ENCODE measurements at places on chromosomes 7 and 10. TPM values are rescaled to one million over a fixed set of nuclear protein-coding genes. Genes with fewer than 3 reads are reported as not detected.

EGR2 gene
- 2.3 TPM for total RNA-seq

DNA sequence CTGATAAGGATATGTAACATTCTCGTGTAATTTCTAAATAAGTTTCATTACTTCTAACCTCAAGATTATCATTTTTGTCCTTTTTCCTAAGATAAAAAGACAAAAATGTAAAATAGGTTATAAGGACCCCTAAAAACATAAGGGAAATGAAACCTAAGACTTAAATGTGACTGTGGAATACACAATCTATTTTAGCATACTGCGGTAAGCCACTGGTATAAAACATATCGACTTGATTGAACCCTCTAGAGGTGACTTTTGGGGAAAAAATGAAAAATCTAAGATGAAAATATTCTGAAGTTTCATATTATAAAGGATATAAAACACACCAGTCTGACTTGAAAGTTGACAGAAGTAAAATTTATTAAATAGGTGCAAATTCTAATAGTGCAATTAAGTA, 1.9 kb downstream of the NAMPT start:
- no peak for DNase-seq

DNA sequence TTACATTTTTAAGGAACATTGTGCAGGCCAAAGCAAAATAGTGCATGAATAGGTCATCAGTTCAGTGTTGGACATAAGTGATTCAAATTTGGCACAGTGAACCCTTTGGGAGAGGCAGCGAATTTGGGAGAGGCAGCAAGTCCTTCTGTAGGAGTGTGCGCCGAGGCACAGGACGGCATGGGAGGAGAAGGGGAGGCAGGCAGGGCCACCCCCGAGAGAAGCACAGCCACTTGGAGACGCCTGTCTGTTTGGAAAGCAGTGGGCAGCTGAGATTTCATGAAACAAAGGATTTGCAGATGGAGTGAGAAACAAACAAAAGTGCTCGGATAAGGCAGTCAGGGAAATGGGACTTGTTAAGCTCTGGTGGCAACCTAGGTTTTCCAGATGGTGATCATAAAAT, 30.6 kb downstream of the VIPR2 start:
- no peak for DNase-seq

DNA sequence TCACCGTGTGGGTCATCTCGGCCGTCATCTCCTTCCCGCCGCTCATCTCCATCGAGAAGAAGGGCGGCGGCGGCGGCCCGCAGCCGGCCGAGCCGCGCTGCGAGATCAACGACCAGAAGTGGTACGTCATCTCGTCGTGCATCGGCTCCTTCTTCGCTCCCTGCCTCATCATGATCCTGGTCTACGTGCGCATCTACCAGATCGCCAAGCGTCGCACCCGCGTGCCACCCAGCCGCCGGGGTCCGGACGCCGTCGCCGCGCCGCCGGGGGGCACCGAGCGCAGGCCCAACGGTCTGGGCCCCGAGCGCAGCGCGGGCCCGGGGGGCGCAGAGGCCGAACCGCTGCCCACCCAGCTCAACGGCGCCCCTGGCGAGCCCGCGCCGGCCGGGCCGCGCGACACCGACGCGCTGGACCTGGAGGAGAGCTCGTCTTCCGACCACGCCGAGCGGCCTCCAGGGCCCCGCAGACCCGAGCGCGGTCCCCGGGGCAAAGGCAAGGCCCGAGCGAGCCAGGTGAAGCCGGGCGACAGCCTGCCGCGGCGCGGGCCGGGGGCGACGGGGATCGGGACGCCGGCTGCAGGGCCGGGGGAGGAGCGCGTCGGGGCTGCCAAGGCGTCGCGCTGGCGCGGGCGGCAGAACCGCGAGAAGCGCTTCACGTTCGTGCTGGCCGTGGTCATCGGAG, 1.8 kb downstream of the ADRA2A start:
- DNase-seq = no peak

ASB15 gene
- 0.11 TPM for total RNA-seq

DNA sequence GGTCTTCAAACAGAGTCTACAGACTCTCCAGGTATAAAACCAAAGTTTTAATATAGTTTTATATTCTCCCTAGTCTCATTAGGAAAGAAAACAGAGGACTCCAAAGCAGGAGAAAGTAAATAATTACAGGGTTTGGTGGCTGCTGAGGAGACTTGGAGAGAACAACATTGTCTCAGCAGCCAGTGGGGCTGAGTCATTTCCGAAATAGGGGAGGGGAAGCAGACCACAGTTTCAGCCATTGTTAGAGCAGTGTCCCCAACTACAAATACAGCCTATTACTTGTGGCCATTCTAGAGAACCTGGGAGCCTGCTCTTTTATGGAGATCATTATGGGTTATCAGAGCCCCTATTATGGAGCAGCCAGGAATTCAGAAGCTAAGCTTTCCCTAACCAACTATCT, 44.2 kb upstream of the A1CF start:
- DNase-seq = no peak

DNA sequence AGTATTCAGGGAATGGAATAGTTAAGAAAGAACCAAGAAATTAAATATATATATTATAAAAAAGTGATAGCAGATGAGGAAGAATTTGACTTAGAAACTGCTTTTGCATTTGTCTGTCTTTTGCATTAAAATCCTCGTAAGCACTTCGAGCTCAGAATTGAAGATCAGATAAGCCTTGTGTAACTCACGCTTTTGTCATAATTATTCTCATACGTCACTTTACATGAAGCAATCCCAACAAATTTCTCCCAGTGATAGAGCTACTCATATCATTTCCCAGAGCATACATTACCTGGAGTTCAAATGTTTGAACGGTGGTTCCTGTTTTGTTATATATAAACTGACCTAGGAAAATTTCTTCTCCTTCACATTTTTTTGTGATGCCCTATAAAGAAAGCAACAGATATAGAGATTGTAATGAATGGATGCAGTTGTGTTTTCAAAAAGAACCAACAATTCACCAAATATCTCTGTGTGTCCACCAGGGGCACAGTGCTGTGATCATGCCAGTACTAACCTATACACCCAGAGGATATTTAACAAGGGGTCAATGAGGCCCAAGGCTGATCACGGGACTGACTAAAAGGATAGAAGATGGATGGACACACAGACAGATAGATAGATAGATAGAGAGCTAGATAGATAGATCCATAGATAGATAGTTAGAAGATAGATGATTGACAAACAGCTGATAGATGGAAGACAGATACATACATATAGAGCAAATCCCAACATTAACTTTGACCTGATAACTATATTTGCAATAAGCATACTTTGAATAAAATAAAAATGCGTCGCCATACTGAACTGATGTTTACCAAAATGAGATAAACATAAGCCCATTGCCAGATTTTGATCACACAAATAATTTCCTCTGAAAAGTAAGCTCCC, 9.3 kb upstream of the HUS1 start:
- no peak for DNase-seq

- no peak for DNase-seq
Observed at GRCh38 chr7:131031099-131031868, 296.4 kb upstream of the MKLN1 start.

DNA sequence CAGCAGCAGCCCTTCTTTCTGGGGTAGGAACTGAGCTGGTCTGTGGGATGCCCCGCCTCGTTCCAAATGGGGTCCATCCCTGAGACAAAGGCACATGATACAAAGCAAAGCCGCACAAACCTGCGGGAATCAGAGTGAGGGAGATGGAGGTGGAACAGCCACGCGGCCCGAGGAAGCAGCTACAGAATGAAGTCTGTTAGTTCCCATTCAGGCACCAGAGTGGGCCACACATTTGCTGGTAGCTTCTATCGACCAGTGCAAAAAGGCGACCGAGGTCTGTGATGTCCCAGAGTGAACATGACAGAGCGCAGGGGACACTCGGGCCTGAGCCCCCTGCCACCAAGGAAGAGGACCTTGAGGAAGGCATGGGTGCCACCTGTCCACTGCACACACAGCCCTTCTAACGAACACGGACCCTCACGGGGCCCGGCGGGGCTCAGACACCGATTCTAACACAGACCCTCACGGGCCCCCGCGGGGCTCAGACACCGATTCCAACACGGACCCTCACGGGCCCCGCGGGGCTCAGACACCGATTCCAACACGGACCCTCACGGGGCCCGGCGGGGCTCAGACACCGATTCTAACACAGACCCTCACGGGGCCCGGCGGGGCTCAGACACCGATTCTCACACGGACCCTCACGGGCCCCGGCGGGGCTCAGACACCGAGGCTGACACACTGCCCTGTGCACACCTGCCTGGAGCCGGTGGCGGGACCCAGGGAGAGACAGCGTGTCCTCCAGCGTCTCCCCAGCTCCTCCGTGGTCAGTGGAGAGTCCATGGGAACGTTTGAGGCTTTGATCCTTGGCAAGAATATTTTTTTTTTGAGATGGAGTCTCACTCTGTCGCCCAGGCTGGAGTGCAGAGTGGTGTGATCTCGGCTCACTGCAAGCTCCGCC, 32.8 kb upstream of the FAM20C start:
- no peak for DNase-seq

ANXA8L1 gene
- 9.1 TPM for total RNA-seq

DNA sequence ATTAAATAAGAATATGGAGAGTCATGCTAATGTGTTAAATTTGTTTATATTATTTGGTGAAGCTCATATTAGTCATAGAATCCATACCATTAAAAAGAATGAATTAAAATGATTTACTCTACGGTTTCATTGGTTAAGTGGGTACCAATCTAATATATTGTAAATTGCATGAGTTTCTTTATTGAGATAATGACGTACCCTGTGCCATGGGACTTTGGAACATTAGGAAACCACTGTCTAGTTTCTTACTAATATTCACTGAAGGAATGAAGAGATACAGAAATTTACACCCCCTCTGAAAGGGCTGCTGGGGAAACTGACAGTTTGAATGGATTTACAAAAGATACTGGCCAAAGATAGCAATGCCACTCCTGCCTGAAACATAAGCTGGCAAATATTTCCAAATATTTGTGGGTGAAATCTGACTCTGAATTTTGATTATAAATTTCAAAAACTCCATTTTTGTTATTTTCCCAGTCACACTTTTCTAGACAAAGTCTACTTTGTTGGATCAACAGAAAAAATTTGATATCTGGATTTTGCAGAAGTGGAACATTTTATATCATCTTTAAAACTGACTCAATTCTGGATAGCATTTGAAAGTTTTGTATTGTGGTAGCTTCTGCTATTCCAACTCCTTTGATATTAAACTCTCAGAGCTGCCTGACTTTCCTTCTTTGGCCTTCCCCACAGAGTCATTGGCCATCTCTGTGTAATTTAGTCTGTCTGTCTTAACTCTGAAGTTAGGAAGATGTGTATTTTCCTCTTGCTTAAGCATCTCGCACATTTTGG, 22.3 kb downstream of the MDFIC start:
- DNase-seq = no peak

DNA sequence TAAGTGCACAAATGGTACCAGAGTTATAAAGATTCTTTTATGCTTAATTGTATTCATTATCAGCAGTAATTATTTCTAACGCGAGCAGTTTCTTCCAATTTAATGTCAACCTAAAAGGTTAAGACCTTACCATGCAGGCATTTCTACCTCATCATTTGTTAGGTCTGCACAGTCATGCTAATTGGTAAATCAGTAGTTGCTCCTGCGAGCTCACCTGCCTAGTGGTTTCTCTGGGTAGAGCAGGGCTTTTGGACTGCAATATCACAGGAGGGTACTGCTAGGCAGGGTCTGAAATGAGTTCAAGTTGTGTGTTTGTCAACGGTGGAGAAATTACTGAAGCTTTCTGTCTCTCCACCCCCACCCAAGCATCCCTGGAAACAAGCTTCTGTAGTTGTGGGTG, 558.5 kb upstream of the MGMT start:
- no peak for DNase-seq

HDAC9 gene
- total RNA-seq = 61.6 TPM

- no peak for DNase-seq
Observed at GRCh38 chr10:23439452-23439960, 631 bp downstream of the OTUD1 start.

DNA sequence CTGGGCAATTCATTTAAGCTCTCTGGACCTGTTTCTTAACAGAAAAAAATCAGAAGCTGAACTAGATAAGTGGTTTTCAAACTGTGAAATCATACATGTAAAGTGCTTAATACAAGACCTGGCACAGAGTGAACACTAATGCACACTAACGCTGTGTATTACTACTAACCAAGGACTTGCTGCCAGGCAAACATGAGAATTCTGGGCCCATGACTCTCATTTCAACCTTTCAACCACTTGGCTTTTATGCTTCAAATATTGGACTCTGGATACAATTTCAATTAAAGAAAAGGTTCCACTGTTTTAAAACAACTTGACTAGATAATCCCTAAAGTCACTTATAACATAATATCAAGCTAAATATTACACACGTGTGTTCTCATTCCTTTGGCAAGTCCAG, 73.4 kb downstream of the SRPK2 start:
- DNase-seq = no peak

DNA sequence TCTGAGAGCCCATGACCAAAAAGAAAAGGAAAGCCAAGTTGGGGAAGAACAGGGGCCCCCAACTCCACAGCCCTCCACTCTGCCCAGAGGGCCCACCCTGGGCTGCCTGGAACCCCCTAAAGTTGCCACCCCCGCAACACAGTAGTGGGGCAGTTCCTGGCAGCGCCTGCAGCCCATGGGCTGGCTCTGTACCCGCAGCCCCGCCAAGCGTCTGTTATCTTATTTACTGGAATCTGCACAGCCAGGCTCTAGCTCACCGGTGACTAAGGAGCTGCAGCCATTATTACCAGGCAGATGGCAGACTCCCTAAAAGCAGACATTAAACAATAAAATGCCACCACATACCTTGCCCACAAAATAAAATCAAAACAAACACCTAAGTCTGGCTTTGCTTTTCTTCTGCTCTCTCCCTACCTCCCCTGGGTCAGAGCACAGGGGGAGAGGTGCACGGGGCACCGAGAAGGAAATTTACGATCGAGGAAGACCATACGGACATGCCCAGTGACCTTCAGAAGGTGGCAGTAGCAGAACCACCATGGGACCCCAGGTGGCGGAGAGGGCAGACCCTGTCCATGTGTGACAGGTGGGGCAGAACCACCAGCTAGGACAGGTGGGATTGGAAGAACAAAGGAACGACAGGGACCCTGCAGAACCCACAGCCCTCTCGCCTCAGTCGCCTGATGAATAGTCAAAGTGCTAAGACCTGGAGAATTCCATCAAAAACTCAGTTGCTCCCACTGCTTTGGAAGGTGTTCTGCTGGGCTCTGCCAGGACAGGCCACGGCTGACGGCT, 66.3 kb downstream of the PRKAG2 start:
- no peak for DNase-seq

NPVF gene
- total RNA-seq = not detected

DNA sequence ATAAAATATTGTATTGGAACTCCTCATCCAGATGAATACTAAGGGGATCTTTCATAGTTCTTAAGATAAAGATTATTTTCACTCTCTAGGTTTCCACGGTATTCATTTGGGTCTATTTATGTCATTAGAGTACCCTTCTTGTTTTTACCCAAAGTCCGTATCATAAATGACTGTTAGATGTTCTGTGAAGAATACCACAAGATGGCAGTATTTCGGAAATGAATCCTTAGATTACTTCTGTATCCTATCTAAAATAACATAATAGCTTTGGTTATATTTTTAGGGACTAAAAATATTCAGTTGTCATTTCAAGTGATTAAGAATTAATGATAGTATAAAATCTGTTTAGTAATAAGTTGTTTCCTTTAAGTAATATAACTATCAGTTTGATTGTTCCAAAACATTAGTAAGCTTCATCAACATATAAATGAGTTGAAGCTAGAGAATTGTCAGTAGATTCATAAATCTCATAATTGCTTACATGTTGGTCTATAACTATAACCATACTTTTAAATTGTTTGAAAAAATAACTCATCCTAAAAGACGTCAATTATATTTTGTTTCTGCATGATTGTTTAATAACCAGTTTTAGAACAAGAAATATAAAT, 337.5 kb upstream of the KCND2 start:
- DNase-seq = no peak
